Substantia nigra (tissue), 51 donors: ENCODE measurements at places on chromosomes 1 and 21.

DNA sequence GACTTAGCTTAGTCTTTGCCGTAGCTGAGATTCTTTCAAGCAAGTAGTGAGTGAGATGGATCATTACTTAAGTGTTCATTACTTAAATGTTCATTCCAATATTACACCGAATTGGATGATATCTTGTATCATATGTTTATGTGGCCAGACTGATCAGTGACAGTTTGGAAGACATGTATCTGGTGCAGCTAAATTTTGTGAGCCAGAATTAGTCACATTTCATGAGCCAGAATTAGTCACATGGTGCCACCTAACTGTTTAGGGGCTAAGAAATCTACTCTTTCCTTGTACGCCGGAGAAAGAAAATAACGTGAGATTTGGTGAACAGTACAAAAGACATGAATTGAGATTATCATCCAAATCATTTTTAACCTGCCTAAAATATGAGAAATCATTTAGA lies 355.6 kb downstream of the USP25 start:
- DNase-seq = no peak

DNA sequence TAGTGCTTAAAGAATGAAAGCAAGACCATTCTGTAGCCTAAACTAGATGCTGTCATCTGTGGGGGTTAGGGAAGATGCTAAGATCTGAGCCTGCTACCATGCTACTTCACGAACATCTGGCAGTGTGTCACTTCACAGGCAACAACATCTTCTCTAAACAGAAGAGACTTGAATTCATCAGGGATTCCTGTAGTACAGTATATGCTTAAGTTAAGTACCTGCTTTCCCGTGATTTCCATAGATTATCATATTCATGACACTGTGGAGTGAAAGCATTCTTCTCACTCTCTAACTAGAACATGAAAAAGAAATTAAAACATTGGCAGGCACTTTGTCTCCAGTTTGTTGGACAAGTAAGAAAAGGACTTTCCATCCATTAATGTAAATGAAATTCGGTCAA lies 390.9 kb downstream of the PTBP2 start:
- DNase-seq = no peak

GRCh38 chr1:8467308-8467707 lies 149.4 kb downstream of the SLC45A1 start:
- no peak for DNase-seq

DNA sequence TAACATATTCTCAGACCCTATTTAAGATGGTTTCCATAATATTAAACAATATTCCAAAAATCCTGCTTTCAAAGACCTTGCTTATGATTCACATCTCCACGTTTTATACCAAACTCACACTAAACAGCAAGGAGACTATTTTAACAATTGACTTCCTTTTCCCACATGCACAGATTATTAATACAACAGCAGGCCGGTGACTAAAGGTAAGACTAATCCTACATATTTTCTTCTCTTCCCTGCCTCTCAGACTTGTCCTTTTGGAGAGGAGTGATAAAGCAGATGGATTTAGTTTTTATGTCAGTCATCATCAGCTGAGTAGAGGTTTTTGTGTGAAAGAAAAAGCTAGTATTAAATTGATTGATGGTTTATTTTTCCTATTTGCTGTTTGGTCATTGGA lies 400.6 kb downstream of the NTNG1 start:
- DNase-seq = no peak

GRCh38 chr1:108200687-108201051 lies 526 bp upstream of the SLC25A24 start:
- DNase-seq = no peak

DNA sequence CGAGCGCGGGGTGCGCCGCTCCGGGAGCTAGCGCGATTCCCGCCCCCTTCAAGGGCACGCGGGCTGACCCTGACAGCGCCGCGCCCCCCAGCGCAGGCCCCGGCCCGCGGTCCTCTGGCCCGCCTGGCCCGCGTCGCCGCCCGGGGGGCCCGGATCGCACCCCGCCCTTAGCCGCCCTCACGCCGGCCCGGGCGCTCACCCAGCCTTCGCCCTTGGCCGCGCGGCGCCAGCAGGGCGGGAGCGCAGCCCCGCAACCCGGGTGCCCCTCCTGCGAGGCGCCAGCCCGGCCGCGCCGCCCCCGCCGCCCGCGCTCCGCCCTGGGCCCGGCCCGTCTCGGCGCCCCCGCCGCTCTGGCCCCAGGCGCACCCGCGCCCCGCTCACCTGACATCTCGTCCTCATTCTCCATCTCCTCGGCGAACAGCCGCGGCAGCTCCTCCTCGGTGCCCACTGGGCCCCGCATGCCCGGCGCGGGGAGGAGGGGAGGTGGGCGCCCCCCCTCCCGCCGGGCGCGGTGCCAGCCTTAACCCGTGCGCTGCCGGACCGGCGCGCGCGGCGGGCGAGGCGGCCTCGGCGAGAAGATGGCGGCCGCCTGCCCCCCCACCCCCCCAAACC lies 451 bp downstream of the CHD5 start:
- no peak for DNase-seq

DNA sequence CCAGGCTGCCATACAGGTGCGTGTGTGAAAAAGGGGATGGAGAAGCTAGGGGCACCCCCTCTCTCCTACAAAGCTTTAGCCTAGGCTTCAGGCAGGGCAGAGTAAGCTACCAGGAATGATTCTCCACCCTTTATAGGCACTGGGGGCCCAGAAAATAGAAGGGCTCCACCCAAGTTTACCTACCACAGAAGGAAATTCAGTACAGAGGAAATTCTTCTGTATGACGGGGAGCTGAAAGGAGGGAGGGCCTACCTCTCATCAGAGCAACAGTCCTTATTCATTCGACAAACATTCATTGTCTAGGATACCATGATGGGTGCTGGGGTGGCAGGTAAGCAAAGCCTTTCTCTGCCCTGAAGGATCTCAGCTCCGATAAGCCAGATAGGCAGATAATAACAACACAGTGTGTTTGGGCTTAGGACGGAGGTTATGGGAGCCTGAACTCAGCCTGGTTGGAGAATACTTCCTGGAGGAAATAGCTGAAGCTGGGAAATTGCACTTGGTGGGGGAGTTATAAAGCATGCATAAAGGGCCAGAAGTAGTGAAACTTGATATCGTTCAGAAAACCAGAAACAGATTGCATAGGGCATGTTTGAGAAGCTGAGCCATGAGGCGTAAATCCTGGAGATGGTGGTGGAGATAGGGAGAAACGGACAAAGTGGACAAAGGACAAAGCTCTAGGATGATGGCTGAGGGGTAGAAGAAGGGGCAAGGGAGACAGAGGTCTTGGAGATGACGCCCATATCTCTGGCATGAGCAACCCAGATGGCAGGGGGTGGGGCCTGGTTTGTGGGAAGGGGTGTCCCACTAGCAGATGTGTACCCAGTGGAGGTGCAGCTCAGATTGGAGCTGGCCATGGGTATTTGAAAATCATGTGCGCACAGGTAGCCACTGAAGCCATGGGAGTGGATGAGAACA lies 5.3 kb upstream of the P3R3URF start:
- DNase-seq = no peak

DNA sequence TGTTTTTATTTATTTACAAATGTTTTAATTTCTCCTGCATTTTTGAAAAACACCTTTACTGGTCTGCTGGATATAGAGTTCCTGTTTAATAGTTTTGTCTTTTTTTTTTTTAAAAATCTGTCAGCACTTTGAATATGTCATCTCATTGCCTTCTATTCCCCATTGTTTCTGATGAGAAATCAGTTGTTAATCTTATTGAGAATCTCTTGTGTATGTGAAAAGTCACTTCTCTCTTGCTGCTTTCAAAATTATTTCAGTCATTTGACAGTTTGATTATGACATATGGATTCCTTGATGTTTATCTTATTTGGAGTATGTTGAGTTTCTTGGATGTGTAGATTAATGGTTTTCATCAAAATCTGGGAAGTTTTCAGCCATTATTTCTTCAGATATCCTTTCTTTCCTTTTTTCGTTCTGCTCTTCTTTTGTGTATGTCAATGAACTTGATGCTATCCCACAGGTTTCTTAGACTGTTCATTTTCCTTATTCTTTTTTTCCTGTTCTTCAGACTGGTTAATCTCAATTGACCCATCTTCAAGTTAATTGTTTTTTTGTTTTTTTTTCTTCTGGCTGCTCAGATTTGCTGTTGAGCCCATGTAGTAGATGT lies 51.2 kb upstream of the CCDC190 start:
- DNase-seq = no peak

DNA sequence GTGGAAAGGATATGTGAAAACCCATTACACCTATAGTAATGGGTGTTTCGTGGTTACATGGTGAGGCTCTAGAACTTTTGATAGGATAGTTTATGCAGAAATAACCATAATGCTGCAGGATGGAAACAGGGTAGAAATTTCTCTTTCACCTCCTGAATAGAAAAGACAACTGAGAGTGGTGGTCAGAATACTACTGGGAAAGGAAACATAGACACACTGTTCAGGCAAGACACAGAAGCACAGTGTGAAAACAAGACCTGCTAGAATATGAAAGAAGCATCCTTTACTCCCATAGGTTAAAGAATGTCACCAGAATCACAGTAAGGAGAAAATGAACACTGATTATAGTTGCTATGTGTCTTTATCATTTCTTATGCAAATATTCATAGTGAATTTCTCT lies 496.6 kb downstream of the DPYD start:
- DNase-seq = no peak

DNA sequence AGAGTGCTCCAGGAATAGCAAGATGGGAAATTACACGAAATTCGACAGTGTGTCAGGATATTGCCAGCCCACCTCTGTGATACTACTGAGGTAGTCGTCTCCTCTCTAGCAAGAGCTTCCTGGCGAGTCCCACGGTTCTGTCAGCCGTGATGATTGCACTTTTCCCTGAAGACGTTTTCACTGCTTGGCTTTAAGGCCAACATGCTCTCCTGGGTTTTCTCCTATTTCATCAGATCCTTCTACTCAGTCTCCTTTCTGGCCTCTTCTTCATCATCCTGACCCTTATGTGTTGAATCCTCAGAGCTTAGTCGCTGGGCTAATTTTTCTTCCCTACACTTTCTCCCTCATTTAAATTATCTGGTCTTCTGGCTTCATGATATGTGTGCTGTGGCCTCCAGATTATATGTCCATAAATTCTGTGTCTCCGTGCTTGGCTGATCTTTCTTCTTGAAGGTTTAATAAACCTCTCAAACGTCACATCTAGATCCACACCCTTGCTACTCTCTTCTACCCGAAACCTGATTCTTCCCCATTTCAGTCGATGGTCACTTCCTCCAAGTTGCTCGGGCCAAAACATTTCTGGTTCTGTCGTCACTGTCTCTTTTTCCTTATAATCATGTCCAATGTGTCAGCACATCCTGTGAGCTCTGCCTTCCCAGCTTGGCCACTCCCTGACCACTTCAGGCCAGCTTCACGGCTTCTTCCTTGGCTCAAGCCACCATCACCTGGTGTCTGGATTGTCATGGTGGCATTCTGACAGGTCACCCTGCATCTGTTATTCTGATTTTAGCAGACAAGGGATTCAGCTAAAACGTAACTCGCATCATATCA lies 12.2 kb downstream of the OR2B11 start:
- no peak for DNase-seq
